ENCODE measurements at places on chromosomes 13 and 19.
A peak's percentile ranks its signal among the peaks of the same experiment; 100 is the strongest.

DNA sequence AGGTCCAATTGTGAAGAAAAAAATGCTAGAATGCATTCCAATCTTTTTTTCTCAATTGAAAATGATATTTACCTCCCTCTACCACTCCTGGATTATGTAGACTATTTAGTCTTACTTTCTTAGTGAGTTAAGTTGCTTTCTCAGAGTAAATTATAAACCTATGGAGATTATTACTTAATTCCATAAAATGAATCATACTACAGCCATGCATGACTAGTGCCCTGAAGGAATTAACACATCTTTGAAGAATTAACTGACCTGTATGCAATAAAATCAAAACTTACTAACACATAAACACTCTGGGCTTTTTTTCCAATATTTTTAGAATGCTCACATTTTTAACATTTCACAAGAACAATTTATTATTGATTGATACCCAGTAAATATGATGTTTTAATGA is 379.4 kb upstream of the DACH1 start:
- no peak for DNase-seq

DNA sequence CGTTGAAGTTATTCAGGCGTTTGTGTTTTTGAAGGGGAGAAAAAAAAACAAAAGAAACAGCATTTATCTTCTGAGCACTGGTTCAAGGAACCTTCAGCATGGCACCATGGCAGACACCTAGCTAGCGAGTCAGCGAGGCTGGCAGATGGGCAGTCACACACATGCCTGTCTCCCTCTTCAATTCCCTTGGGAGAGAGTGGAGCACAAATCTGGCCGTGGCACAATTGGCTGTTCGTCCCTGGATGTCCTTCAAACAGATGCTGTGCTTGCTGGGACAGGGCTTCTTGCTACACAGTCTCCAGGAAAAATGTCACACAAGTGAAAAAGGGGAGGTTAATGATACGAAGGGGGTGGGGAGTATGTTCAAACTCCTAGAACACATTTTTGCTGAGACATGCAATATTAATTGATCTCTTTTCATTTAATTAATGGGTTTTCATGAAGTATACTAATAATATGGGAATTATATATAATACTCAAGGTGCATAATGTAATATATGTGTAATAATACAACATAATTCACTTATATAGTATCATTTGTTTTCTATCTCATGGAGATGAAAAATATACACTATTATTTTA is 1674.5 kb upstream of the SLC10A2 start:
- no peak for DNase-seq

GRCh38 chr13:99657848-99658260 is 156.6 kb downstream of the TM9SF2 start:
- DNase-seq: no peak

DNA sequence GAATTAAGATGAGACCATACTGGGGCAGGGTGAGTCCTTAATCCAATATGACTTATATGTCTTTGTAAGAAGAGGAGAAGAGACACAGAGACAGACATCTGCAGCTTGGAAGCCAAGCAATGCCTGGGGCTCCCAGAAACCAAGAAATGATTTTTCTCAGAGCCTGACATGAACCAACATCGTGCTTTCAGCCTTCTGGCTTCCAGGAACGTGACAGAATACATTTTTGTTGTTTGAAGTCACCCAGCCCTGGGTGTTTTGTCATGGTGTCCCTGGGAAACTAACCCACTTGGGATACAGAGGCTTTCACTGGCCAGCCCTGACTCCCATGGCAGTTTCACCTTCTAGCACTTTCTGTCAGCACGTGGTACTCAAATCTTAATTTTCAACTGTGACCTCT is 95.3 kb upstream of the SLC10A2 start:
- DNase-seq: no peak

GRCh38 chr19:57212109-57212508 is 18.7 kb upstream of the AURKC start:
- DNase-seq: no peak

GRCh38 chr13:30421093-30422053 is 920 bp upstream of the UBE2L5 start:
- peak; percentile 27 for DNase-seq

GRCh38 chr13:21310220-21310619 is 133.8 kb downstream of the MRPL57 start:
- DNase-seq: no peak

DNA sequence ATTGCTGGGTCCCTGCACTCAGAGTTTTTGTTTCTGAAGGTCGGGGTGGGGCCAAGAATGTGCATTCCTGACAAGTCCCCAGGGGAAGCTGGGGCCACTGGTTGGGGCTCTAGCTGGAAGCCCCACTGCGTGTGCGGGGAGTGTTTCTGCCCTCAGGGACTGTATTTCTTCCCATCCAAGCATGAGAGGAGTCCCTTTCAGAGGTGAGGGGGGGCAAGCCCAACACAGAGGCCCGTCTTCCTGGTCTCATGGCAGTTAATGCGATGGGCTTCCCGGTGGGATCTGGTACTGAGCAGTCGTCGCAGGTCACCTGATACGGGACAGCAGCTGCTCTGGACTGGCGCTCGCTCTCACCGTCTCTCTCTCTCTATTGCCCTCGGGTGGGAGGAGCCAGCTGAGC is 50.4 kb downstream of the GPR12 start:
- DNase-seq: no peak

- no peak for DNase-seq
Observed at GRCh38 chr13:49356223-49356622, 87.6 kb downstream of the CAB39L start.

- no peak for DNase-seq
Observed at GRCh38 chr13:71865874-71866334, 1.1 kb downstream of the DACH1 start.

- DNase-seq: no peak
Observed at GRCh38 chr13:98651744-98652143, 74.8 kb upstream of the STK24 start.

DNA sequence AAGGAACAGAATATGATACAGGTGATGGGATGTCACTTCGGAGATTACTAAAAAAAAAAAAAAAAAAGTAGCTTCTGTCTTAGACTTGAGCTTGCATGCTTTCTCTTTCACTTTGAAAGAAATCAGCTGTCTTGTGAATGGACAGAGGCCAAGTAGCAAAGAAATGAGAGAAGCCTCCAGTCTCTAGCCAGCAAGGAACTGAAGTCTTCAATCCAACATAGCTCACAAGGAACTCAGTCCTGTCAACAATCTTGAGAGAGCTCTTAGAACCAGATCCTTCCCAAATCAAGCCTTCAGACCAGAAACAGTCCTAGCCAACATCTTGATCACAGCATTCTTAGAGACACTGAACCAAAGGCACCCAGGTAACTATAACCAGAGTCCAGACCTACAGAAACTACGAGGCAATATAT is 7.7 kb downstream of the N4BP2L2 start:
- DNase-seq: no peak

DNA sequence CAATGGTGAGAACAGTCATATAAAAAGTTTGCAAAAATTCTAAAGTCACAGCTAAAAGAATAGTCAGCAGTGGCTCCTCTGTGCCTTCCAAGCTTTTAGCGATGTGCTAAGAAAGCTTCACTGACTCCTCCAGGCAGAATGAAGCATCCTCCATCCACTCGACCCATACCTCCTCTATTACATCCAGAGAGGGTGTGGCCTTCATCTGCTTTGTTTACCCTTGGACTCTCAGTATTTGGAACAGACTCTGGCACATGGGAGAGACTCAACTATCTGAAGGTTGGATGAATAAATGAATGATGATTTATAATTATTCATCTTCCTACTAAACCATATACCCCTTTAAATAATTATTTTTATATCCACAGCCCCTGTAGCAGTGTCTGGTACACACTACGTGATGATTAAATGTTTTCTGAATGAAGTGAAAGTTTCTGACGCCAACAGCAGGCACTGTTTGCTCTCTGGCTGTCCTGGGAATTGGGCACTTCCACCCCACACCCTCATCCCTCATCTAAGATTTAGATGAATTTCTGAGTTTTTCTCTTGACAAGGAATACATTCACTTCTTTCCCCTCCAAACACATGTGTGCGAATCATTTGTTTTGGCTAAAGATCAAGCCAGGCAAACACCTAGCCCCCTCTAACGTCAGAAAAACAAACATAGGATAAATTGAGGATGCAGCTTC is 93.9 kb downstream of the NUFIP1 start:
- DNase-seq: no peak

DNA sequence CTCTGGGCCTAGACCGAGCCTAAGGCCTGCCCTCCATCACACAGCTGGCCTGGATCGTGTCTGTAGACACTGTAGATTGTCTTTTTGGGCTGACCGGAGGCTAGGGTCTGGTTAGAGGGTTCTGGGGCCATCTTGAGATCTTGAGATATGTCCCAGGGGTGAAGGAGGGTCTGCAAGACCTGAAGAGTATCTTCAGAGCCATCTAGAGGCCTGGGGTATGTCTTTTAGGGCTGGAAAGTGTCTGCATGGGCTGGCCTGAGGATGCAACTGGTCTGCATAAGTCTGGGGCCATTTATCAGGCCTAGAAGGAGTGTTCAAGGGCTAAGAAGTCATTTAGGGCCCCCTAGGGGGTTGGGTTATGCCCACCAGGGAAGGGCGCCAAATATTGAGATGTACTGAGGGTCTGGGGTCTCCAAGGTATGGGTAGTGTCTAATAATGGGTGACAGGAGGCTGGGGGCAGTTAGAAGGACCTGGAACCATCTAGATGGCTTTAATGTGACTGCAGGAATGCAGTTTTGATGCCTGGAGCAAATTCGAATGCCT is 555 bp downstream of the SCAF1 start:
- DNase-seq: no peak

DNA sequence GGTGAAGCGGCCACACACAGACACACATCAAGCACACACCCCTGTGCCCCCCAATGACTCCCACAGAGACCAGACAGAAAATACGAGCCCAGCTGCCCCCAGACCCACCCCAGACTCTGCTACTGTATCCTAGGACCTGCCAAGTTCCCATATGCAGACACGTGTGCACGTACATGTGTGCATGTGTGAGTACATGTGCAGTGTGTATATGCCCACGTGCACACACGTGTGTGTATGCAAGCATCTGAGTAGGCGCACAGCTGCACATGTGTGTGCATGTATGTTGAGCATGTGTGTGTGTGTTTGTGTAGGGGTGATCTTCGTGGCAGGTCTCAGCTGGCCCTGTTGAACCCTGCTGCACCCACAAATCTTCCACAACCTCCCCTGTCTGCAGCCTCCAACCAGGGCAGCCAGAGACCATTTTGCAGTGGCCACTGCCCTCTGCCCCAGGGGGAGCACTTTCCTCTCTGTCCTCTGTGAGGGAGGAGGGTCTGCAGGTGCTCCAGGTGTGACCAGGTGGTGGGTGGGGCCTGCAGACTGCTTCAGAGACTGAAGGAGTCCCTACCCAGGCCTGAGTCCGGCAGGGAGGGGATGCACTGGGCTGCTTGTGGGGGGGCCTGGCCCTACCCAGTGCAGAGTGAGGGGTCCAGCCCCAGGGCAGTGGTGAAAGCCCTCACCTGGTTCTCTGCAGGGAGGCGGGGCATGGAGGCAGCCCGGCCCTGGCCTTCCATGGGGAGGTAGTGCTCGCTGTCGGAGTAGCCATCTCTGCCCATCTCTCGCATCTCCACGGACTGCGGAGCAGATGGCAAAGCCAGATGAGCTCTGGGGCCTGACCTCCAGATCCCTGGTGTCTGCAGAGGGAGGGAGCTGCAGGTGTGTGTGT is 61.5 kb downstream of the IER2 start:
- no peak for DNase-seq

DNA sequence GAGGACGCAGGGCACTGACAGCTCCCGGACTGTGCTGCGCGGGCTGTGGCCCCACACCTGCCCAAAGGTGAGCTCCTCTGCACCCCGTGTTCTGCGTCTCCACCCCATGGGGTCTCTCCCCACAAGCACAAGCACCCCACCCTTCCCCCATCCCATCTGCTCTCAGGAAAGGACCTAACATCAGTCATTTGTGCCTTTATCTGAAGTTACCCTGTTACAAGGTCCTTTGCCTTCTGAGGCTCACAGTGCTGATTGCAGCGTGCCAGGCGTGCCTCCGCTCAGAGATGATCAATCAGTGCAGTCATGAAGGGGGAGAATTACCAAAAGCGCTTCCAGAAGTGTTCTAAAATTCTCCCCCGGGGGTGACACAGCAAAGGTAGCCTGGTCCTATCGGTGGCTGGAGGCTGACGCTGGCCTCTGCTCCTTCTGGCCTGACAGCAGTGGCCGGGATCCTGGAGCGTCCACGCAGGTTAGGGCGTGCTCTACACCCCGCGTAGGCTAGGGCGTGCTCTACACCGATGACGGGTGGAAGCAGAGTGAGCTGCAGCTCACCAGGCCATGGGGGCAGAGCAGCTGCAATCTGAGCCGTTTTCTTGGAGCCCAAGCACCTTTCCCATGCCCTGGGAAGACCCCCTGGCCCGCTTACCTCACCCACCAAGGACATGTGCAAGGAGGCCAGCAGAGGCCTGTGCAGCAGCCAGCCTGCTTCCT is 84.7 kb upstream of the TM9SF2 start:
- no peak for DNase-seq

GRCh38 chr13:38979891-38980749 is 10.5 kb downstream of the STOML3 start:
- no peak for DNase-seq

DNA sequence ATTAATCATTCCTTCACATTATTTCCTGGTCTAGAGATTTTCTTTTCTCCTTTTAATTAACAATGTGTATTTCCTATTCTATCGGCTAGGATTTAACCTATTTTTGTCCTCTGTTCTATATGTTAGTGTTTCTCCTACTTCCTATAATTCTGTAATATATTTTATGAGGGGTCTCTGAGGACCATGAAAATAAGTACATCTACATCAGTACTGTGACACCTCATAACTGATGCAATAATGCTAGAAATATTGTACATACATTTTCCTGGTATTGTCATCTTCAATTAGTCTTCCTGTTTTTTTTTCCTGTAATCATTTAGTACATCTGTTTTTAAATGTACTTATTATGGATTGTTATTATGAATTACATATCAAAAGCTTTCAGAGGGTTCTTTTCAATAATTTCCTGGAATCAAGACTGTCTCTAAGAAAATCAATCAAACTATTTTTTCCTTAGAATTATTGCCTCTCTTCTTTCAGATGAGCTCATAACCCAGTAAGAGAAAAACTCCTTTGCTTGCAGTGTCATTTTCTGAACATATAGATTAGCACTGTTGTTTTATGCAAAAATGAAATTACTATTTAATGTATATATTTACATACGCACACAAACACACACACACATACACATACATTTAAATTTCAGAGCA is 1004.3 kb downstream of the SLITRK5 start:
- DNase-seq: no peak

DNA sequence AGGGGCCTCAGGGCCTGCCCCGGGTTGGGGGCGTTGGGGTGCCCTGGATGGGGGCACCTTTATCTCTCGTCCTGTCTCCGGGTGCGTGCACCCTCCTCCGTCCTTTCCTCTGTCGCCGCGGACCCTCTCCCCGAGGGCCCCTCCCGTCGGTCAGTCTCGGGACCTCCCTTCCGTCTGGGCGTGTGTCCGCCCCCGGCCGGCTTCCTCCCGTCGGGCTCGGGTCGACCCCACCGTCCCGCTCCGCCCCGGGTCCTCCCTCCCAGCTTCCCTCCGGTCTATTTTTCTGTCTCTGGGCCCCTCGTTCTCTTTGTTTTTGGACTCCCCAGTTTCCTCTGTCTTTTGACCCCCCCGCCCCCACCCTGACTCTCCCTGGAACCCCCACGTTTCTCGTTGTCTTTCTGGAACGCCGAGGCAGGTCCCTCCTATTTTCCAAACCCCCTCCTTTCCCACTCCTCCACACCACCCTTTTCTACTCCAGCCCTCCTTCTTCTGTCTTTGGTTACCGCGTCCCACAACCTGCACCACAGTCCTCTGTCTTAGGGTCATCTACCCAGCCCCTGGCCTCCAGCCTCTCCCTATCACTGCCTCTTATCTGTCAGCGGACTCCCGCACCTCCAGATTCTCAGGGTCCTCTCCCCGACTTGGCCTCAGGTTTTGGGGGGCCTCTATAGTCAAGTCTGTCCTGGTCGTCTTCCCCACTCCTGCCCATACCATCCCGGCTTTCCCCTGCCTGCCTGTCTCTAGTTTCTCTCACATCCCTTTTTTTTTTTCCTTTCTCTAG is 757 bp downstream of the EGLN2 start:
- DNase-seq: no peak

Measured in stimulated activated CD4-positive, alpha-beta T cell treated with anti-CD3 and anti-CD28 coated beads, Interleukin-2, amount 100 ng/mL, for 4 hours (primary cell).